CD4-positive, alpha-beta T cell treated with Interleukin-17A for 1 hour (primary cell): ENCODE measurements at places on chromosomes 5 and 9.
A peak's percentile ranks its signal among the peaks of the same experiment; 100 is the strongest.

DNA sequence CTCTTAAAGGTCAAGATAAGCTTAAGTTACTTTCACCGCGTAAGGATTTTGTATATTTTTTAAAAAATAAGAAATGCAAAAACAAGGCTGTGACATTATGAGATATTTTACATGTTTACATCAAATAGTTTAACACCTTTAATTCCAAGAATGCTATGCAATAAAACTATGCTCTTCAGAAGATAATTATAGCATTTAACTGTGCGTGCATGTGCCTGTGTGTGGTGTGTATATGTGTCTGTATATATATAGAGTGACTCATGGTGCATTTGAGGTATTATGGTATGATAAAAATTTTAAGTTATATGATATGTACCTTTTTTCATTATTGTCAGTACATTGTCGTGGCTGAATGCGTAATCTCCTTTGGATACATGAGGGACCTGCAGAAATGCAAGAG is 539.3 kb downstream of the PDE4D start:
- no peak for DNase-seq

DNA sequence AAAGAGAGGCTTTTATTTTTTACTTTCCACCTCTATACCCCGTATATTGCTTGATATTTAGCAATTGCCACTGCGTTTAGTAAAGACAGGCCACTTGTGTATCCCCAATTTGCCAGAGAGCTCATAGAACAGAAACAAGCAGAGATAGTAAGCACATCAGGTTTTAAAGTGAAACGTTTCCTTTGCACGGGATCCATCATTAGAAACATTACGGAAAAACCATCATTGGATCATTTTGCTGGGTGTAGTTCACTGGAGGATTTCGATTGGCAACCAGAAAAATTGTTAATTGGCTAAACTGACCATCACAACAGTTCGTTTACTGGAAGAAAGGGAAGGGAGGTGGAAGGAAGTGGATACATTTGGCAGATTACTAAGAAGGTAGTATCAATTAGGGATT is 149.4 kb upstream of the STK32A start:
- DNase-seq: no peak

DNA sequence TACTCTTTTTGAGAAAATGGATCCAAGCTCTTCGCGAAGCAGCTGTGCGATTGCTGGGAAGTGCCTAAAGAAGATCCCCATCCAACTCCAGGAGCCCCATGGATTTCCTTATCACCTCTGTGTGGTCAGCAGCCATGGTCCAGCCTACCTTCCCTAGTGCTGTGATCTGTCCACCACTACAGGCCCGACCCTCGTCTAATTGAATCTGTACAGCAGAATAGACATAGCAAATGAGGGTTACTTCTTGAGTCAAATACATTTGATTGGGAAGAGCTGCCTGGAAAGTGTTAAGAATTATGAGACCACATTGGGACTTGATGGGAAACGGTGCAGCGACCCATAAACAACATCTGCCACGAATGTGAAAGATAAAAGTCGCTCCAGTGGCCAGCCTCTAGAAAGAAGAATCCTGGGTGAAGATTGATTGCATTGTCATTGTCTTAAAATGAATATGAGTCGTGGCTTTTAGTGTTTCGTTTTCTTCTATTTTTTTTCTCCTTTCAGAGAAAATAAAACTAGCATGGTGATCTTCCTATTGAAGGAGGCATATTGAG is 118.4 kb downstream of the PAM start:
- no peak for DNase-seq

GRCh38 chr5:116303340-116303739 is 218.5 kb downstream of the COMMD10 start:
- no peak for DNase-seq

- no peak for DNase-seq
Observed at GRCh38 chr5:135230251-135230925, 168.6 kb downstream of the MACROH2A1 start.

DNA sequence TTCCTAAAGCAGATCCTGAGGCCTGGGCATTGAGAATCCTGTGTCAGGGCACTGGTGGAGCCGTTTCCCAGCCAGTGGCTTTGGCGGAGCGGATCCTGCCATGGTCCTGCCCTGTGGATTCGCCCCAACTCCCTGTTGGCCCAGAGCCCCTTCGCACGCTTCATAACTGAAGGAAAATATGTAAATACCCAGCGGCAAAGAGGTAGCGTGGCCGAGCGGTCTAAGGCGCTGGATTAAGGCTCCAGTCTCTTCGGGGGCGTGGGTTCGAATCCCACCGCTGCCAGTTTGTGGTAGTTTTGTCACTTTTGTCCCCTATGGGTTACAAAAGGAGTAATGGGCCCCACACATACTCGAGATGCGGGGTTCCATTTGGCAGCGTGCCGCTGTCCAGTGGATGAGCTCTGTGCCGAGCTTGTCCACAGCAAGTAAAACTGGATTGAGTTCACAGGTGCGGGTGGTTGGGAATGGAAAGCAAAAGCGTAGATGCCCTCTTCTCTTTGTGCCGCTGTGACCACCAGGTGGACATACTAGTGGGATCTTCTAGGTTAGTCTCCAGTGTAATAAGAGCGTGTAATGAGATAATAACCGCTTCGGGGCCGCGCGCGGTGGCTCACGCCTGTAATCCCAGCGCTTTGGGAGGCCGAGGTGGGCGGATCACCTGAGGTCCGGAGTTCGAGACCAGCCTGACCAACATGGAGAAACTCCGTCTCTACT is 17.3 kb downstream of the TRIM7 start:
- peak; percentile 70 for DNase-seq

GRCh38 chr9:137433916-137434431 is 7.2 kb downstream of the ENTPD8 start:
- no peak for DNase-seq

DNA sequence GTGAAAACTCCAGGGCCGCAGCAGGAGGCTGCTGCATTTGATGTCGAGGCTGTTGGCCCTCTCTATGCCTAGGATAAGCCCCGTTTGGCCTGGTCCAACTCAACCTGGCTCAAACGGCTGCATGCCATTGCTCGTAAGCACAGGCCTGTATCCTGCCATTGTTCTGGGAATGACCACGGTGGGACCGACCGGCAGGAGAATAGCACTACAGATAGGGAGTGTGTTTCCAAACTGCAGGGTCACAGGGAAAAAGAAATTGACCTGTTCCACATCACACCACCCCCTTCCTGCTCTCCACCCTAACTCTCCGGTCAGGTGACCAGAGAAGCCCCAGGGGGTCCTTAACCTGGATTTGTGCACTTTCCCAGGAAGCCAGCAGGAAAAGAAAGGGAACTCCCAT is 278.7 kb upstream of the KLF4 start:
- DNase-seq: no peak

DNA sequence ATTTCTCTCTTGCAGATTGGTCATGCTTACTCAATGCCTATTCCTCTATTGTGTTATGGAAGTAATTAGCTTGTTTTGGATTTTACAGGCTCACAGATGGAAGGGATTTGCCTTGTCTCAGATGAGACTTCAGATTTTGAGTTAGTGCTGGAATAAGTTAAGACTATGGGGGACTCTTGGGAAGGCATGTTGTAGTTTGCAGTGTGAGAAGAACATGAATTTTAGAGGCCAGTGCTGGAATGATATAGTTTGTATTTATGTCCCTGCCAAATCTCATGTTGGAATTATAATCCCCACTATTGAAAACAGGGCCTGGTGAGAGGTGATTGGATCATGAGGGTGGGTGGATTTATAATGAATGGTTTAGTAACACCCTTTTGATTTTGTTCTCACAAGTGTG is 6.1 kb upstream of the TUSC1 start:
- DNase-seq: no peak
